Activated effector memory CD4-positive, alpha-beta T cell treated with anti-CD3 and anti-CD28 coated beads, Interleukin-2, amount 50 U/mL, for 16 hours (primary cell): ENCODE measurements at places on chromosomes 3 and 15.

- DNase-seq = no peak
Observed at GRCh38 chr3:102174832-102175374, 259.9 kb upstream of the ZPLD1 start.

DNA sequence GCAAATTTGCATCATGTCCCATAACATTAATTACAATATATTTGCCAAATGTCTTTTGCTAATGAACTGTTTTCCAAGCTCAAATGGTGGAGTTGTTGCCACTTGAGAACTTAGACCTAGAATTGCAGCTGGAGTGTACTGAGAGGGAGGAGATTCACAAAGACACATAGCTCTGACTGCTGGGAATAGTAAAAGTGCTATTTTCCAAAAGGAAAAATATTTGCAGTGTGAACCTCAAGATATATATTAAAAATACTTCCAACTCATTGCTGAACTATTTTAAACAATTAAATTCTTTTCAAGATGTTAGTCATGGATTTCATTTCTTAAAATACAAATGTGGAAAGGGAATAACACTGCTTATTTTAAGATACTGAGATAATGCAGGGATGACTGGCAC, 666.8 kb upstream of the ARPP21 start:
- no peak for DNase-seq

DNA sequence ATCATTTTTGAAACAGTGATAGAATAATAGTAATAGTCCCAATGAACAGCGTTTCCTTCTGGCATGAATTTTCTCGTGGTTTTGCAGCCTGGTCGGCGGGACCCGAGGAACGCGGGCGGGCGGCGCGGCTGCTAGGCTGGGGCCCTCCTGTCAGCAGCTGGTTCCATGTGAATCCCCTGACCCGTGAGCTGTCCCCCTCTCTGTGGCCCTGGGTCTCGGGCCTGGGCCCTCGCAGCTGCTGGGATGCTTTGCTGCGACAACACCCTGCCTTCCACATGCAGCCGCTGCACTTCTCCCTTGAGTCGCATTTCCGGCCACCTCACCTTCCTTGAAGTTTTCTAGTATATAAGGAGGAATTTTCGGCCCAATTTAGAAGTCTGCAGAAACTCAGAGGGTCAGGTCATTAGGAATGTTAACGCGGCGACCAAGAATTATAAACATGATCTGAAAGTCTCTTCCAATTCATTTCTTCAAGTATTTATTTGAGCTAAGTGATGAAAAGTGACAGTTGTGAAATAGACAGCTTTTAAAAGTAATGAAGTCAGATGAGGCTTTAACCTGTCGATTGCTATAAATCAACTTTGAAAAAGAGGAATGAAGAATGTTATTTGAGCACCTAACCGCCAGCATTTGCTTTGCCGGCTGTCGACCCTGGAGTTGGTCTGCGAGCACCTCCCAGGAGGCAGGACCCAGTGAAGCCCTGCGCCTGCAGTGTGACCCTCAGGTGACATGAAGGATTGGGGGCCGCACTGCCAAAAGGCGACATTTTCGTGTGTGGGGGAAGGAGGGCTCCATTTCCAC, 27.7 kb downstream of the NR2F2 start:
- no peak for DNase-seq

DNA sequence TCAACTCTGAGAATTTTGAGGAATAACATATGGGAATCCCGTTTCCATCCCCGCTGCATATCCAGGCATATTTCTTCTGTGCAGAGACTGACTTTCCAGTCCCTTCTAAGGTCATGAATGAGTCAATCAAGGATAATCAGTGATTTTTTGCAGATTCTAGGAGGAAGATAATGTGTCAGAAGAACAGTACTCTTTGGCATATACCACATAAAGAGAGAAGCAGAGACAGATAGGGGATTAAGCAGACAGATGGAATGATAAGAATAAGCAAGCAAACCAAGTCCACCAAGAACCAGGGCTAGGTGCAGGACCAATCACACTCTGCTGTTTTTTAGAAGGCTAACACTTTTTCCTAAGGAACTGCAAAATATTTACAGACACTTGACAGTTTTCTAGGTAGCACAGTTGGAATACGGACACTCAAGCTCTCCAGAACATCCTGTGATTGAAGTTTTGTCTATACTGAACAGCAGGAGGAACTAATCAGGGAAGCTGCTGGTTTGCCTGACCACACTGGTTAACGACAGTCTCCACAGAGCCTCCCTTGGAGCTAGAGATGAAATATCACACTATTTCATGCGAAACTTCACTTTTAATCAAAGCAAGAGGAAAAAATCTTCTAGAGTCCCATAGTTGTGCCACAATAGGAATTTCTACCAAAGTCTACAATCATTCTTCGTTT, 450.0 kb upstream of the KCNMB2 start:
- no peak for DNase-seq

DNA sequence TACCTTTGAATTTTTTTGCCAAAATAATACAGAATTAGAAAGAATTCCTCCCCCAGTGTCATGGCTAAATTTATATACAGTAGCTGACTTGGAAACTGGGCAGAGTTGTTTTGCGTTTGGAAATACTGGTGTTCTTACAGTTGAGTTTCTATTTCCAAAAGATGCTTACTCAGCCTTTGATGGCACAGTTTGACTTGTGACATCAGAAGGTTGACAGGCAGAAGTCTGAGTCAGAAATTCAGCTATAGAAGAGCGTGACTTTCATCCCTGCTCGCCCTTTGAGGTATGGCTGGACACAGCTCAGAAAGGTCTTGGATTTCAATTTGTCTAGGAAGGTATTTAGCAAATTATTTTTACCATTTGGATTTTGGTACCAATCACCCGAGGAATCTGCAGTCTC, 175.8 kb downstream of the VGLL4 start:
- no peak for DNase-seq

DNA sequence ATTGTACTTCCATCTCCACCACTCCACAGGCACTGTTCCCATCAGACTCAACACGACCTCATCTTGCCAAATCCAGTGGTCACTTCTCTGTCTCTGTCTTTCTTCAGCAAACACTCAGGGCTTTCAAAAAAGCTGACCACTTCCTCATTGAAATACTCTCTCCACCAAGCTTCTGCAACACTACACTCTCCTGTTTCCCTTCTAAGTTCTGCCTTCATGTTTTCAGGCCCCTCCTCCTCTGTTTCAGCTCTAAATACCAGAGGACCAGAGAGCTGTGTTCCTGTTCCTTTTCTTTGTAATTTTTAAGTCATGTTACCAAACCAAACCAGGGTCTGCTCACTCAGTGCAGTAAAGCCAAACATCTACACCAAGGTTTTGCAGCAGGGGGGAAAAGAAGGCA, 33.8 kb upstream of the ACP3 start:
- DNase-seq = no peak
